8988T (cell line): ENCODE measurements at places on chromosomes 6 and 20.
A peak's percentile ranks its signal among the peaks of the same experiment; 100 is the strongest.

DNA sequence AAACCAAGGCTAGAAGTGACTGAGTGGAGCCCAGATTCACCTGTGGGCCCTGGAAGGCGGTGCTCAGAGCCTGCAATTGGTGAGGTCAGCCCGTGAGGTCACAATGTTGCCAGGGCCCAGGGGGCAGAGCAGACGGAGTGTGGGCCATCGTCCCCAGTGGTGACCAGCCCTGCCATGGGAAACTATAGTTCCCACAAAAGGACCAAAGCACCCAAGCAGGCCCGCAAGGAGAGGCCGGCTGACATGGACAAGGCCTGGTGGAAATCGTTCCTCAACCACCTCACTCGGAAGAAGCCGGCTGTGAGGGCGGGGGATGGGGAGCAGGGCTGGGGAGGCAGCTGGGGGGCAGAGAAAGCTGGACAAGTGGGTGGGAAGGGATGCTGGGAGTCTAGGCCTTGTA, at the start of gene C20orf144:
Gene C20orf144 (plus strand): TSS at position 156 of the 400 bp plus-strand sequence. CDS start 19 bp downstream, at position 175.
- DNase-seq, result peak; percentile 17

GRCh38 chr6:9044426-9044825, 609.1 kb upstream of the SLC35B3 start:
- no peak for DNase-seq

GRCh38 chr6:89221971-89222711, 5.0 kb upstream of the GABRR1 start:
- no peak for DNase-seq

GRCh38 chr20:48019496-48019895, 234.2 kb upstream of the SULF2 start:
- no peak for DNase-seq

- DNase-seq, result no peak
These were observed 279.6 kb downstream of the NRN1 start for GRCh38 chr6:5726976-5727718.
